Aorta (tissue), 5 donors: ENCODE measurements at places on chromosomes 7 and 10. TPM values are rescaled to one million over a fixed set of nuclear protein-coding genes. Genes with fewer than 3 reads are reported as not detected.
A peak's percentile ranks its signal among the peaks of the same experiment; 100 is the strongest.

GRCh38 chr7:71135663-71136062, 3.7 kb downstream of the GALNT17 start:
- no peak for DNase-seq

The PDE1C gene
- 6.6 TPM for total RNA-seq

DNA sequence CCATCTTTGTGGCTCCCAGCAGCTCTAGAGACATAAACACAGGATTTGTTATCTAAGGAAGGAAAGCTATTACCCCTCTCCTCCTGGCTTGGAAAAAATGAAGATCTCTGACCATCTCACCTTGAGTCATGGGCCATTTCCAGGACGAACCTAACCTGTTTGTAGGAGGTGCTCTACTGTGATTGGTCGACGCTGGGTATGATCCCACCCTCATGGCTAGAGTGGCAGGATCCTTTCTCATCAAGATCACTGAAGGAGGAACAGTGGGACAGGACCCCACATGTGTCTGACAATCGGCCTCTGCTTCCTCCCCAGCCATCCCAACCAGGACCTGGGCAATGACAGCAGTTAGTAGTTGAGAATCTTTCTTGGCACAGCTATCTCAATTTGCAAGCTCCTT, 144.1 kb downstream of the EMX2 start:
- DNase-seq: no peak

DNA sequence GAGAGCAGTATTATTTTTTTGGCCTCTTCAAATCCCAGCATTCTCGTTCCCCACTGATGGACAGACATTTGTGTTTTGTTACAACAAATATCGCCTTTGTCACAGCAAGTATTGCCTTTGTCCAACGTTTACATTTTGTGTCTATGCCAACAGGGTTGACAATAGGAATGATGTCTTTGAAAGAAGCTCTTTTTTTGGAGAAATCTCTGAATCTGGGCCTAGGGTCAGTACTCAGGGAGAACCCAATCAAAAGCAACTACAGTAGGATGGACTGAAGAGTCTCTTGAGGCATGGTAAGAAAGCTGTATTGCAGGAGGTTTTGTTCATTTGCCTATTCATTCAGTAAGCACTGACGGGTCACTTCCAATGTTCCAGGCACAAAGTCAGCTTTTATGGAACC, 57.7 kb upstream of the KLF14 start:
- DNase-seq: no peak

- no peak for DNase-seq
Observed at GRCh38 chr10:947881-948280, 16.4 kb upstream of the LARP4B start.

DNA sequence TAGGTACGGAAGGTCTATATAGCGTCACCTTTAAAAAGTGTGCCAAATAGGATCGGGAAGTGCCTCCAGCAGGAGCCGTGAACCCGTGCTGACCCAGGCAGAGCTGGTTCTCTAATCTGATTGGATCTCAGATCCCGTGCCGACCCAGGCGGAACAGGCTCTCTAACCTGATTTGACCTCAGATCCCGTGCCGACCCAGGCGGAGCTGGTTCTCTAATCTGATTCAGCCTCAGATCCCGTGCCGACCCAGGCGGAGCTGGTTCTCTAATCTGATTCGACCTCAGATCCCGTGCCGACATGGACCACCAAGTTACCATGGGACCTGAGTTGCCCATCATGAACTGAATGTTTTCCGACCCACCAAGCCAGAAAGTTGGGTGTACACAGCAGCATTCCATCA, 463.9 kb downstream of the PTPRN2 start:
- peak; percentile 68 for DNase-seq

- DNase-seq: no peak
Observed at GRCh38 chr7:155597753-155598140, 46.7 kb upstream of the RBM33 start.

GRCh38 chr7:11754123-11754522, 77.9 kb downstream of the THSD7A start:
- no peak for DNase-seq

The IL6 gene
- 13.1 TPM for total RNA-seq

The MEIG1 gene
- total RNA-seq: not detected

- no peak for DNase-seq
Observed at GRCh38 chr10:99366666-99367065, 37.5 kb downstream of the CNNM1 start.

- DNase-seq: no peak
Observed at GRCh38 chr7:22464299-22464698, 35.7 kb downstream of the STEAP1B start.

GRCh38 chr10:9024210-9024609, 969.7 kb downstream of the GATA3 start:
- DNase-seq: no peak

GRCh38 chr10:28494420-28494819, 38.5 kb upstream of the WAC start:
- no peak for DNase-seq

The NPY4R gene
- not detected for total RNA-seq

The SPDYE9 gene
- not detected for total RNA-seq

The PTPRZ1 gene
- 2.2 TPM for total RNA-seq

The C10orf67 gene
- not detected for total RNA-seq

DNA sequence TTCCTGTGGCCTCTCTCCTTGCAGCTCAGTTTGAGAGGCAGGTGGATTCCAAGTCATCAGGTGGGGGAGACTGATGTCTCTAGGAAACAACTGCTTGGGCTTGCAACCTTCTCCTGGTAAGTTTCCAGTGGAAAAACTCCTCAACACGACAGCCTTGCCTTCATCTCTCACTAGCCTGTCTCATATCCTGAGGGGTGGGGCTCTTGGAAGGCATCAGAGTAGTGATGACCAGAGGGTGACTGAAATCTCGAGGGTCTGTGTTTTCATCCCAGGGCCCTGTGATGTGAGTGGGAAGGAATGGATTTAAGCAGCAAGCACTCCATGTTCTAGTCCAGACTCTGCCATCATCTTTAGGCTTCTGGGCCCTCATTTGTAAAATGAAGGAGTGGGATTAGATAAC, 107.0 kb downstream of the NRP1 start:
- no peak for DNase-seq

DNA sequence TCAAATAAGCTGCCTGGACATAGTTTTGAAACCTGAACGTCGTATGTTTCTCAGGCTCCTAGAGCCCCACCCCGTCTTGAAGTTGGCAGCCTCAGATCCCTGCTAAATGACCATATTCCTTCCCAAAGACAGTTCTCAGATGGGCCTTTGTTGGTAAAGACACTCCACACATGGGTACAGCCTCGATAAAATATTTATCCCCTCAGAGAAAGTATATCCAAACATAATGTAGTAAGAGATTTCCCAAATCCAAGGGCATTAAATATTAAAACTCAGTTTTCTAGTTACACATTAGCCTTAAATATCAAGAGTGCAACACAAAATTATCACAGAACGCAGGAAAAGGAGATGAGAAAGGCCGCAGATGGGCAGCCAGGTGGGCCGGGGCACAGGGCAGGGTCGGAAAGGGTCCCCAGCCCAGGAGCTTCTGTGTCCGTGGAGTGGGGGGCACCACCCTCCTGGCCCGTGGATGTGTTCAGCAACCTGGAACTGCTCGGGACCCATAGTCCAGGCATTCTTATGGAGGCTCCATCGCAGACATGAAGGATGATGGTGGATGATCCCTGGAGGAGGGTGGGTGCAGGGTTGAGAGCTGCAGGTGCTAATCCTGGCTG, 1.5 kb upstream of the CFAP46 start:
- DNase-seq: no peak

- DNase-seq: no peak
Observed at GRCh38 chr10:13470270-13470669, 58.5 kb downstream of the BEND7 start.

- no peak for DNase-seq
Observed at GRCh38 chr10:78706256-78706655, 362.5 kb upstream of the ZMIZ1 start.

The KIF5B gene
- 191 TPM for total RNA-seq

DNA sequence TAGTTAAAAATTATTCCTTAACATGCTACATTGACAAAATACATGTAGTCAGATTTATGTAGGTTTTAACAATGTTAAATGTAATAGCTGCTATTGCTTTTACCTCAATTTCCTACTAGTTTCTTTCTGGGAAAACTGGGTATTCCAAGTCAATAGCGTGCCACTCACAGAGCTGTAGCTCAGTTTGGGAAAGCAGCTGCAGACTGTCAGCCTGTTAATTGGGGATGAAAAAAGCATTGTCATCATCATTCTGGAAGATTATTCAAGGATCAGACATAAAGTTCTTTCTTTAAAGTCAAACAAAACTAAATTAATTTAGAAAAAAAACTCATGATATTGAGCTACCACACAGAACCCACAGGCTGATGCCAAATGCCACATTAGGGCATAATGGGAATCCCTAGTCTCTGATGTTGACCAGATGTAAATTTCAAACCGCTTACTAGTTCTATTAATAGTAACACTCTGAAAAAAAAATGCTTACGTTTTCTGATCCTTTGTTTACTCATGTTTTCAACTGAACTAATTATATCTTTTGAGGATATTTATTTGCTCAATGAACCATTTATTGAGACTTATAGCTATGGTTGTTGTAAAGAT, 19.6 kb upstream of the AGMO start:
- no peak for DNase-seq

- DNase-seq: no peak
Observed at GRCh38 chr7:15831606-15832005, 145.1 kb upstream of the MEOX2 start.

The PKD1L1 gene
- total RNA-seq: 1.2 TPM

- no peak for DNase-seq
Observed at GRCh38 chr10:33802566-33802965, 468.1 kb upstream of the NRP1 start.

GRCh38 chr10:10294881-10295529, 722.7 kb upstream of the CELF2 start:
- DNase-seq: no peak

The NUDT13 gene
- total RNA-seq: 1.1 TPM

The C7orf33 gene
- not detected for total RNA-seq

DNA sequence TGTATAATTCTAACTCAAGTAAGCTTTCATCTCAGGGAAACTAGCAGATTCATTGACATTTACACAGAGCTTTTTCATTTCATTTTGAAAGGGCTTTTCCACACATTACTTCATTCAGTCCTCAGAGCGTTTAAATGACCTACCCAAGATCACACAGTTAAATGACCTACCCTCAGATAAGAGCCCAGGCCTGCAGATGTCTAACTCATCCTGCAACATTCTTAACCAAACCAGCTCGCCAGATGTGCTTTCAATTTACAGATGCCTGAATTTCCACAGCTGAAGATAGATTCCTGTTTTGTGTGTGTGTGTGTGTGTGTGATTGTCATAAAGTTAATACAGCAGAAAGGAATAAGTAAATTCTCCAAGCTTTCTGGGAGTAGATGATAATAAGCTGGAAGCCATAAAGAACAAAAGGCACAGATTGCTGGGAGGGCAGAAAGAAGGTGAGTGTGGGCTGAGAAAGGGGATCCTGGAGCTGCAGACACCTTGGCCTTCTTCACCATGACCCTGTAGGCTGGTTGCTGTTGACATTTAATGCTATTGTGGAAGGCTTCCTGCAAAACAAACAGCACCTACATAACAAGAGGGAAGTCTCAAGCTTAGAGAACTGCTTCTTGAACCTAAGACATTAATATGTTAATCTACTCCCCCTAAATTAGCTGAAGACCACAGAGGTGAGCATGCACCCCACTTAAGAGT, 489.7 kb upstream of the CELF2 start:
- no peak for DNase-seq
